ENCODE measurements at places on chromosomes 5 and 9.

- no peak for DNase-seq
Observed at GRCh38 chr9:134053941-134054761, 13.7 kb downstream of the BRD3 start.

- DNase-seq = no peak
Observed at GRCh38 chr9:6793203-6793602, 35.4 kb downstream of the KDM4C start.

DNA sequence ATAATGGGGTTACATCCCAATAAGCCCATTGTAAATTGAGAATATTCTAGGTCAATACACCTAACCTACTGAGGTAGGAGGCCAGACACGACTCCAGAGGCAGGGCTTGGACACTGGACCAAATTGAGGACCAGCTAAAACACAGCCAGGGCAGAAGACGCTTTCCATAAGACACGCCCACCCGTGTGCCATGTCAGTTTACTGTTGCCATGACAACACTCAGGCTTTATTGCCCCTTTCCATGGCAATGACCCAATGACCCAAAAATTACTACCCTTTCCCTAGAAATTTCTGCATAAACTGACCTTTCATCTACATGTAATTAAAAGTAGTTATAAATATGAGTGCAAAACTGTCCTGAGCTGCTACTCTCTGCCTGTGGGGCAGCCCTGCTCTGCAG, 31.5 kb downstream of the SLC22A4 start:
- no peak for DNase-seq

- peak; percentile 58 for DNase-seq
Observed at GRCh38 chr9:129108805-129109536, 1.6 kb downstream of the CRAT start.

DNA sequence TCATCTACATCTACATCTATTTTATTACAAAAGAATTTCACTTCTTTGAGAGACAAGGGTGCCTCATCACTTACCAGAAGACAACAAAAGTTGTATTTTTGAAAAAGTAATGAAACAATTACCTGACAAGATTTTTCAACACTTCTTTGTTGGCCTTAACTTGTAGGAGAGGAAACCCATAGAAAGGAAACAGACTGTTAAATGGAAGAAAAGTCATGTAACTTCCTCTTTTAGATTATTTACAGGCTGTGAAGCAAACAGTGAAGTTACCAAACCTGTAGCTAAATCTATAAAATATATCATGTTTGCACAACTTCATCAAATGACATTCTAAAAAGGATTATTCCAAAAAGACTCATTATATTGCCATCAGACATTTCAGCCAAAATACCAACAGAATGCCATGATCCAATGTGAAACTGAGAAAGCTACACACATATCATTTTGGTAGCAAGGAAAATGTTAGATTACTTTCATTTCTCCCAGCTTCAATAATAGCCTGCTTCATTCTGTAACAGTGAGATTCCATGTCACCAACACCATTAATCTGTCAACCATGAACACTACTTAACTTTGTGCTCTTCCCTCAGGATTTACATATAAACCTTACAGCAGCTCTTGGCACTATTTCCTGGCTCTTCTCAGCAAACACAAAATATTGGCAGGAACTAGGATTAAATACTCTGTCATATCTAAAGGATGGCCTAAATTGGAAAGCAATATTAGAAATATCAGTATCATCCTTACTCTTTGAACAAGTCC, 122.5 kb downstream of the MCTP1 start:
- no peak for DNase-seq

- DNase-seq = no peak
Observed at GRCh38 chr5:35618304-35618636, 607 bp downstream of the SPEF2 start.

DNA sequence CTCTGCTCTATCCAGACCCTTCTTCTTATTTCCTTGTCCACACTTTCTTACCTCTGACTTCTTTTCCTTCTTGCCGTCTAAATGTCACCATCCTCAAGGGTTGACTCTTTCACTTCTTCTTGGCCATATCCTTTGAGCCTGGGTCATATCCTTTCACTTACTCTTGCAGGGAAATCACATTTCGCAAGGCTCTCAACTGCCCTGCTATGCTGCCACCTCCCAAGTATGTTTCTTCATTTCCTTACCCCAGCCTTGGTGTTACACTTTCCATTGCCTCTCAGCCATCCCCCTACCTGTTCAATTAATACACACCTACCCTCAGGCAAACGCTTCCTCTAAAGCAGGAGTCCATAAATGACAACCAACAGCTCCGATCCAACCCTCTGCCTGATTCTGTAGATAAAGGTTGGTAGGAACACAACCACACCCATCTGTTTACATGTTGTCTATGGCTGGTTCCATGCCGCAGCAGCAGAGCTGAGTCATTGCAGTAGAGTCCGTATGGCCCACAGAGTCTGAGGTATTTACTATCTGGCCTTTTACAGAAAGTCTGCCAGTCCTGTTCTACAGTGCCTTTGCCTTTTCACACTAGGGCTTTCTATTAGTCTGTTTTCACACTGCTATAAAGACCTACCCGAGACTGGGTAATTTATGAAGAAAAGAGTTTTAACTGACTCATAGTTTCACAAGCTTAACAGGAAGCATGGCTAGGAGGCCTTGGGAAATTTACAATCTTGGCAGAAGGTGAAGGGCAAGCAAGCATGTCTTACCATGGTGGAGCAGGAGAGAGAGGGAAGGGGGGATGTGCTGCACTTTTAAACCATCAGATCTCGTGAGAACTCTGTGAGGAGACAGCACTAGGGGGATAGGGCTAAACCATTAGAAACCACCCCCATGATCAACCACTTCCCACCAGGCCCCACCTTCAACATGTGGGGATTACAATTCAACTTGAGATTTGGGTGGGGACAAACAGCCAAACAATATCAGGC, 97.9 kb downstream of the SV2C start:
- DNase-seq = no peak

GRCh38 chr5:18079831-18080230, 445.6 kb downstream of the TAF11L14 start:
- DNase-seq = no peak

DNA sequence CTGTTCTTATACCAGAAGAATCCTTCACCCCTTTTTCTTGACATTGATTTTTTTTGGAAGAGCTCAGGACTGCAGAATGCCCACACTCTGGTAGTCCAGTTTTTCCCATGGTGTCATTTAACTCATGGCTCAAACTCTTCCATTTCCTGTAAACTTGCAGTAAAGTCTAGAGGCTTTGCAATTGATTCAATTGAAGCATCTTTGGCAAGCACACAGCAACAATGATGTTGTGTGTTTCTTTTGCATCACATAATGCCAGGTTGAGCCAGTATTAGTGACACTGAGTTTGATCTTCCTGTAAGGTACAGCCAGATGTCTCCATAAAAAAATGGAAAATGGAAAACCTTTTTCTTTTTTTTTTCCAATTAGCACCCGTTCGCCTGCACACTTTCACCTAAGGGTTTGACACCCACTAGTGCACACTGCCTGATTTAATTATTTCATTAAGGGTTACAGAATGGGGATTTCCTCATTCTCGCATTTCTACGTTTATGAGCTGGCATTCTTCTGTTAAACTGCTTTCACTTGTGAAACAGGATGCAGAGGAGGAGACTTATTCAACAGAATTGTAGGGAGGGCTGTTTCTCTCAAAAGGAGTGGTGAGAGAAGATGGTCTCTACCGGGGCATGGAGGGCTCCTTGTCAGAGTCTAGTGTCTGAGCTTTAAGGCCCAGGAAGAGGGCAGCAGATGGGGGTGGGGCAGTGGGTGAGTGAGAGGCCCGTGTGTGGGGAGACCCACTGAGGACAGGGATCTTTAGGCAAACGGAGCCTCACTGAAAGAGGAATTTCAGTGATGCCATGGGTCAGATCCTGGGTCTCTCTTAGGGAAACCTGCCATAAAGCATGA, 2.2 kb upstream of the S1PR3 start:
- no peak for DNase-seq

DNA sequence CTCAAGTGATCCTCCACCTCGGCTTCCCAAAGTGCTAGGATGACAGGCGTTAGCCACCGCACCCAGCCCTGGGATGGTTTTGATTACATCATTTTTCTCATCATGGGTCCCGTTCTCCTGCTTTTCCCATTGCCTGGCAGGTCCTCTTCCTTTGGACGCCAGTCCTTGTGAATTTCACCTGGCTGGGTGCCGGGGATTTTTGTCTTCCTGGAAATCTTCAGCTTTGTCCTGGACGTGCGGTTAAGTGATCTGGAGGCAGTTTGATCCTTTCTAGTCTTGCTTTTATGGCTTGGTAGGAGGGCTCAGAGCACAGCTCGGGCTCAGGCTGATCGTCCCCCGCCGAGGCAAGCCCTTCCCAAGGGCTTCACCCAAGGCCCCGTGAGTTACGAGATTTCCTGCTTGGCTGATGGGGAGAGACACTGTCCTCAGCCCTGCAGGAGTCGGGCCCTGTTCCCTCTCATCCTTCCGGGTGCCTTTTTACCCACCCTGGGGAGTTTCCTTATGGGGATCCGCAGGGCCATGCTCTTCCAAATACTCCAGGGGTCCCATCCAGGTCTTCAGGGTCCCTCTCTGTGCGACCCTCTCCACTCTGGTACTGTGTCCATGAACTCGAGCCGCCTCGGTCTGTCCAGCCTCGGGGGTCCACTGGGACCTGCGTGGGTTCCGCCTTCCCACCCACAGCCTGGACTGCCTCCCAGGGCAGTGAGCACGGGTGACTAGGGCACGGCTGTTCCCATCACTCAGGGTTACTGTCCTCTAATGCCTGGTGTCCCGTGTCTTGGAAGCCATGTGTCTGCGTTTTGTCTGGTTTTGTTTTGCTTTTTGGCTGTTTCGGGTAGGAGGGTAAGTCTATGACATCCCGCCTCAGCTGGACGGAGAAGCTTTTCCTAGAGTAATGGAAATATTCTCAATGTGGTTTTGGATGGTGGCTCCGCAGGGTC, 22.3 kb upstream of the EGFL7 start:
- no peak for DNase-seq

- no peak for DNase-seq
Observed at GRCh38 chr9:126750941-126751725, 53.7 kb upstream of the ZBTB43 start.

- no peak for DNase-seq
Observed at GRCh38 chr5:54909911-54910870, 75.2 kb downstream of the ESM1 start.

DNA sequence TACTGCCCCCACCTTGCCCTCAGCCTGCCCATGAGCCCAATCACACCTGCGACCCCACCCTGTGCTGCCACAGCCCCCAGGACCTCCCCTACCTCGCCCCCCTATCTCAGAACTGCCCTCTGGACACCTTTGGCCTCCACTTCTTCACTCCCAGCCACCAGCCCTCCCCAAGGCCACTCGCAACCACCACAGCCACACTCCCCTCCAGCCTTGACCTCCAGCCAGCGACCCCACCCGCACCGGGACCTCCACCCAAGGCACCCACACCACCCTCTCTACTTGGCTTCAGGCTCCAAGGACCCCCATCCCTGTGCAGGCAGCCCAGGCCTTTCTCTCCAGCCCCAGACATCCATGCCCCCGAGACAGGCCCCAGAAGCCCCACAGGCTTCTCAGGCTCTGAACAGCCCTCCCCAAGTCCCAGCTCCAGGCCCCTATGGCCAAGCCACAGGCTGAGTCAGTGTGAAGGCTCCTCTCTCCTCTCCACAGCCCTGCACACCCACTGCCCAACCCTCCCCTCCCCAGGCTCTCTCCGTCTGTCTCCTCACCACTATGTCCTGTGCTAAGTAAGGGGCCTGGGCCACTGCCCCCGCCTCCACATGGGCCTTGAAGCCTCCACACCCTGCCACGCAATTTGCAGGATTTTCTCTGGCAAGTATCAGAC, 2.0 kb downstream of the AK1 start:
- DNase-seq = no peak

- DNase-seq = no peak
Observed at GRCh38 chr9:28688172-28688571, 1114.9 kb upstream of the C9orf72 start.

GRCh38 chr9:103361906-103362305, 366.8 kb downstream of the CYLC2 start:
- no peak for DNase-seq

DNA sequence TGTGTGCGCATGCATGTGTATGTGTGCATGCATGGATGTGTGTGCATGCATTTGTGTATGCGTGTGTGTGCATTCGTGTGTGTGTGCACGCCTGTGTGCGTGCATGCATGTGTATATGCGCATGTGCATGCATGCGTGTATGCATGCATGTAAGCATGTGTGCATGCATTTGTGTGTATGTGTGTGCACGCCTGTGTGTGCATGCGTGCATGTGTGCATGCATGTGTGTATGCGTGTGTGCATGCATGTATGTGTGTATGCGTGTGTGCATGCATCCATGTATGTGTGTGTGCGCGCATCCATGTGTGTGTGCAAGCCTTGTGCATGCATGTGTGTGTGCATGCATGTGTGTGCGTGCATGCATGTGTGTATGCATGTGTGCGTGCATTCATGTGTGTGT, 276.8 kb downstream of the PBX3 start:
- no peak for DNase-seq

- DNase-seq = no peak
Observed at GRCh38 chr5:134236318-134236717, 10.4 kb upstream of the PPP2CA start.

DNA sequence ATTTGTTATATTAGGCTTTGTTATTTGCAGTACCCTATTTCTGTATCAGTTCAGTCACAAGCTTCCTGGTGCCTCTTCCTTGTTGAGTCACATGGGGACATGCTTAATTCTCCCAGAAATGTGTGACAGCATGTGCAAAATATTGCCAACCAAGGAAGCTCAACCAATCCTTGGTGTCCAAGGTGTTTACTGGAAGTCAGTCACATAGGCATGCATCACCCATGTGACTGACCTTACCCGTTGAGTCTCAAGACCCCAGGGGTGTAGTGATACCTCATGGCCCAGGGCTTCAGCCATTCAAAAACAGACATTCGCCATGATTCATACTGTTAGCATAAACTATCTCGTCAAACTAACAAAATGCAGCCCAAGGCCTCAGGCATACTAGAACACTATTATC, 9.3 kb upstream of the ANKDD1B start:
- no peak for DNase-seq

GRCh38 chr5:179380211-179381035, 35.2 kb upstream of the ADAMTS2 start:
- no peak for DNase-seq

- no peak for DNase-seq
Observed at GRCh38 chr5:92309336-92309991, 926.3 kb upstream of the ARRDC3 start.

DNA sequence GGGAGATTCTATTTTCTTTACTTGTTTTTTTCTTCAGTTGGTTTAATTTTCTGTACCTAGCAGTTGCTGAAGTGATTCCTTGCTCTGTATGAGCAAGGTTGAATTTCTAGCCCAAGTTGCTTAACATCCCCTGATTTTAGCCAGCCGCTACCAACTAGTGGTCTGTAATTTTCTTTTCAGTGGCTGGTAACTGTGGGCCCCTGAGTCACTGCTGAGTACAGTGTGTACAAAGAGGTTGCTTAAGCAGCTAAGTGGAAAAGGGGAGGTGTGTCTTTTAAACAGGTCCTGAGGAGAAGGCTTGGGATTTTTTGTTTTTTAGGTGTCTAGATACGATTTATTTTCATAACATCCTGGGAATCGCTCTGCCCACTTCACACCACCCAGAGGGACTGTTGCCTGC, 254.7 kb downstream of the NR3C1 start:
- no peak for DNase-seq
